ENCODE measurements at places on chromosomes 12 and 14.

GRCh38 chr12:129552996-129553750, 350.7 kb downstream of the TMEM132D start:
- H3K36me3 ChIP-seq, result no peaks in the 10 kb centered on the region
- ATAC-seq, result no peak

GRCh38 chr14:34465069-34465859, 3.2 kb upstream of the SPTSSA start:
- H3K4me3 ChIP-seq, result no peak overlapping the region
- no peaks in the 10 kb centered on the region for H3K36me3 ChIP-seq
- H3K27ac ChIP-seq, result no peak overlapping the region

- peaks cover 21% of the 10 kb centered on the region for H3K36me3 ChIP-seq
- no peaks in the 10 kb centered on the region for H3K27me3 ChIP-seq
- H3K27ac ChIP-seq, result no peak overlapping the region
- H3K4me1 ChIP-seq, result no peaks in the 10 kb centered on the region
- no peak overlapping the region for H3K4me3 ChIP-seq
Measured at GRCh38 chr14:77892381-77892871, 92.5 kb downstream of the ADCK1 start.

DNA sequence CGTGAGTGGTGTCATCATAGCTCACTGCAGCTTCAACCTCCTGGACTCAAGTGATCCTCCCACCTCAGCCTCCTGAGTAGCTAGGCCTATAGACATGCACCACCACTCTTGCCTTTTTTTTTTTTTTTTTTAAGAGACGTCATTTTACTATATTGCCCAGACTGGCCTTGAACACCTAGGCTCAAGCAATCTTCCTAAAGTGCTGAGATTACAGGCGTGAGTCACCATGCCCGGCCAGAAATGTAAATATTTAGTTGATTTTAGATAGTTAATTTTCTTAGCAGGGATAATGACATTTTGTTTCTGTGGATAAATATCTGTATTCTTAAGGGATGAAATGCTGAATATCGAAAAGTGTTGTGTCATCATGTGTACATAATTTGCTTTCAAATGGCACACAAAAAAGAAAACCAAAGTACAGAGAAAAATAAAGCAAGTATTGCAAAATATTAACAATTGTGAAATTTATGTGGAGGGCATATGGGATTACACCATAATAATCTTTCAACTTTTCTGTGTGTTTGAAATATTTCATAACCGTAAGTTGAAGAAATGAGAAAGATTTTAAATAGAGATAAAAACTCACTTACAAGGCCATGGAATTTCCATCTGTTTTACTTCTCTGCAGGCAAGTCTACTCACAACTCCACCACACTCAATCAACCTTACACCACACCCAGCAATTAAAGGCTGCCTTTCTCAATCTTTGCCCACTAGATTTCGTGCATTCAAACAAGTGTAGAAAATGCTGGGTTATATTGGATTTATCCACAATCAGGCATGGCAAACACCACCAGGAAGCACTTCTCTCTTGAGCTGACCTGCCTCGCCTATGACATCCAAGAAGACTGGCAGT, 93.7 kb downstream of the SPTSSA start:
- H3K27me3 ChIP-seq, result peaks cover 34% of the 10 kb centered on the region
- no peaks in the 10 kb centered on the region for H3K4me1 ChIP-seq
- ATAC-seq, result no peak
- H3K36me3 ChIP-seq, result no peaks in the 10 kb centered on the region

DNA sequence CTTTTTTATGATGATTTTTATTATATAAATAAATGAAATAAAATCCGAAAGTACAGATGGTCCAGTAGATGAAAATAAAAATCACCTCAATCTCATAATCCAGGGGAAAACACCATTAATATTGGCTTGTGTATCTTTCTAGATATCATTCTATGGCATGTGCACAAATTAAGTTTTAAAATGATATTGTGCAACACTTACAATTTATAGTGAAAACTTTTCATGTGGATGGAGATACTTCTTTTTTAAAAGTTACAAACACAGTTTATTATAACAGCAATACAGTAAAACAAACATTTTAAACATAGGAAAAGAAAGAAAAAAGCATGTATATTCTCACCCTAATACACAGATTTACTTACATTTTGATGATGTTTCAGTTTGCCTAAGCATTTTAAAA, 98.9 kb upstream of the RMST start:
- ATAC-seq, result no peak
- H3K4me1 ChIP-seq, result no peaks in the 10 kb centered on the region
- H3K27me3 ChIP-seq, result peaks cover 25% of the 10 kb centered on the region
- no peak overlapping the region for H3K27ac ChIP-seq
- no peak overlapping the region for H3K4me3 ChIP-seq

DNA sequence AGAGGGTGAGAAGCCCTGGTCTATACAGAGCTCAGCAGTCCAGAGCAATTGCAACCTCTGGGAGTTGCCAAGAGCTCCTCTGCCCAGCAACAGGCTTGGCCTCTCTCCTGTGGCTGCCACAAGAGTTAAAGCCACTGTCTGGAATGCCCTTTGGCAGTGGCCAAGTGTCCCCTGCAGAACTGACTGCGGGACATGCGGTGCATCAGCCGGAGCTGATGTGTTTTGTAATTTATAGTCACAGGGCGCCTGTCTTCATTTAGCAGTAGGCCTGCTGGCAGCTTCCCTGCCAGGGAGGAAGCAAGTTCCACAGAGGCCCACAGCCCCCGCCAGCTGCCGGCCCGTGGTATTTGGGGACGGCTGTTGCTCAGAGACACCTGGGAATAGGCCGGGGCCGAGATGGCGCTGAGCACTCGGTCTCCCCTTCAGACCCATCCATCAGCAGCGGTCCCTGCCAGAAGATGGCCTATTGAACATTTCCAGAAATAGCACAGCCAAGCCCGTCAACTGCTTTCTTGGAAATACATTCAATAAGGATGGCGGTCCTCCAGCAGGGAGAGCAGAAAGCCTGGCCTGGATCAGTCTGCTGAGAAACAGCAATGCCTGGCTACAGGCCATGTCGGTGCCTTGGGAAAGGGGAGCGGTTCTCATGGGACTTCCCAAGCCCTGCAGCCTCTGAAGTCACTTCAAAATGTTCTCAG, 217.4 kb downstream of the CRADD start:
- no peaks in the 10 kb centered on the region for H3K27me3 ChIP-seq
- H3K36me3 ChIP-seq, result no peaks in the 10 kb centered on the region
- H3K27ac ChIP-seq, result no peak overlapping the region
- H3K4me3 ChIP-seq, result no peak overlapping the region
- ATAC-seq, result no peak

DNA sequence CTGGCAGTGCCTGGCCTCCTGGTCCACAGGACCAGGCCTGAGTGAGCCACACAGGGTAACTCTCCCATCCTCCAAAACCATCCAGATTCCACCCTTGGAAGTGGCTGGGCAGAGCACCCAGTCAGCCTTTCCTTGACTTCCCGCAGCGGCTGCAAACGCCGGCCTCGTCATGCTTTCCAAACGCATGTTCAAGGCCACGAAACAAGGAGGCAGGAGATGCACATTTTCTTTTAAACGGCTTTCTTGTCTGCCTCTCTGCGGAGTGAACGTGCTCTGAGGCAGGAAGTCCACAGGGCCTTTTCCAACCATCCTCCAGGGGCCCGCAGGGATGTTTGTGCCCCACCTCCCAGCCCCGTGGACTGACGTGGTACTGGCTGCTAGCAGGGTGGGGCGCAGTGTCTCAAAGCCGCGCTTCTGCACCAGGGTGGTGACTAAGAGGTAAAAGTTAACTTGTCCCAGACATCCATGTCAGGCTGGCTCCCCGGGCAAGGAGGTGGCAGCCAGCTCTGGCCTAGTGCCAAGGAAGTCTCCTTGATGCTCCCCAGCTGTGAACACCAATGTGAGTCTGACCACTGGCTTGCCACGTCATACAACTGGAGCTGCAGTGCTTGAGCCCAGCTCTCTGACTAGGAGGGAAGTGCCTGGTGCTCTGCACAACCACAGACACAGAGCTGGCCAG, 45.0 kb downstream of the KCNA5 start:
- no peak overlapping the region for H3K4me3 ChIP-seq
- H3K4me1 ChIP-seq, result no peaks in the 10 kb centered on the region
- peaks cover 13% of the 10 kb centered on the region for H3K27me3 ChIP-seq
- no peak overlapping the region for H3K27ac ChIP-seq
- no peaks in the 10 kb centered on the region for H3K36me3 ChIP-seq

- H3K4me3 ChIP-seq, result no peak overlapping the region
- peaks cover 6% of the 10 kb centered on the region for H3K4me1 ChIP-seq
- H3K27ac ChIP-seq, result peak overlapping the region; percentile 4
- no peak for ATAC-seq
Measured at GRCh38 chr14:80901260-80901659, 40.3 kb downstream of the CEP128 start.

GRCh38 chr14:85514487-85514886, 15.5 kb upstream of the FLRT2 start:
- H3K4me1 ChIP-seq, result no peaks in the 10 kb centered on the region

GRCh38 chr14:106883218-106883692, 1356.9 kb downstream of the TMEM121 start:
- peak; percentile 72 for ATAC-seq
- H3K27ac ChIP-seq, result no peak overlapping the region
- no peaks in the 10 kb centered on the region for H3K4me1 ChIP-seq
- H3K4me3 ChIP-seq, result no peak overlapping the region

DNA sequence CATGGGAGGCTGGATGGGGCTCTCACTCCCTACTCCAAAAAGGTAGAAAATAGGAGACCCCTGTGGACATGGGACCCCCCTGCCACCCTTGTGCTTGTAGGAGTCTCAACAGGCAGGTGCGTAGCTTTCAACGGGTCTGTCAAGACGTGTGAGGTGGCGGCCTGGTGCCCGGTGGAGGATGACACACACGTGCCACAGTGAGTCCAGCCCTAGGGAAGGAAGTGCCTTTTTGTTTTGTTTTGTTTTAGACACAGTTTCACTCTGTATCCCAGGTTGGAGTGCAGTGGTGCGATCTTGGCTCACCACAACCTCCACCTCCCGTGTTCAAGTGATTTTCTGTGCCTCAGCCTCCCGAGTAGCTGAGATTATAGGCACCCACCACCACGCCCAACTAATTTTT, 12.9 kb downstream of the P2RX4 start:
- peaks cover 92% of the 10 kb centered on the region for H3K36me3 ChIP-seq
- H3K27me3 ChIP-seq, result no peaks in the 10 kb centered on the region
- peak overlapping the region; percentile 79 for H3K4me3 ChIP-seq
- peak; percentile 33 for ATAC-seq
- H3K4me1 ChIP-seq, result peaks cover 18% of the 10 kb centered on the region

GRCh38 chr12:43099691-43100163, 452.3 kb downstream of the ADAMTS20 start:
- no peaks in the 10 kb centered on the region for H3K27me3 ChIP-seq
- no peaks in the 10 kb centered on the region for H3K4me1 ChIP-seq
- no peak overlapping the region for H3K27ac ChIP-seq
- no peak for ATAC-seq

DNA sequence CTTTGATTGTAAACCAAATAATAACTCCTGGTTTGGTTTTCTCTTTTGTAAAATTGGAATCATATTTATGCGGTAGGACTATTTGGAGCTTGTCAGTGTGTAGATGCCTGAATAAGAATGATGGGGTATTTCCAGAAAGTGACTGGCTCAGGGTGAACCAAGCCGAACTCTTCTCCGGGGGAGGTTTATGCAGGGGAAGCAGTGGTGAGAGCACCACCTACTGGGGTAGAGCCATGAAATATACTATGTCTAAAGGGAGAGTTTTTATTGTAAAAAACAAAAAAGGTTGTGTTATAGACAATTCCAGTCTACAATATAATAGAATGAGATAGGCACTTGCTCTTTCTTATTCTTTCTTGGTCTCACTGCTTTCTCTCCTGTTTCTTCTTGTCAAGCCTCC, 222.9 kb upstream of the SLC16A7 start:
- no peak for ATAC-seq
- no peak overlapping the region for H3K27ac ChIP-seq
- no peaks in the 10 kb centered on the region for H3K4me1 ChIP-seq
- H3K4me3 ChIP-seq, result no peak overlapping the region
- no peaks in the 10 kb centered on the region for H3K27me3 ChIP-seq

DNA sequence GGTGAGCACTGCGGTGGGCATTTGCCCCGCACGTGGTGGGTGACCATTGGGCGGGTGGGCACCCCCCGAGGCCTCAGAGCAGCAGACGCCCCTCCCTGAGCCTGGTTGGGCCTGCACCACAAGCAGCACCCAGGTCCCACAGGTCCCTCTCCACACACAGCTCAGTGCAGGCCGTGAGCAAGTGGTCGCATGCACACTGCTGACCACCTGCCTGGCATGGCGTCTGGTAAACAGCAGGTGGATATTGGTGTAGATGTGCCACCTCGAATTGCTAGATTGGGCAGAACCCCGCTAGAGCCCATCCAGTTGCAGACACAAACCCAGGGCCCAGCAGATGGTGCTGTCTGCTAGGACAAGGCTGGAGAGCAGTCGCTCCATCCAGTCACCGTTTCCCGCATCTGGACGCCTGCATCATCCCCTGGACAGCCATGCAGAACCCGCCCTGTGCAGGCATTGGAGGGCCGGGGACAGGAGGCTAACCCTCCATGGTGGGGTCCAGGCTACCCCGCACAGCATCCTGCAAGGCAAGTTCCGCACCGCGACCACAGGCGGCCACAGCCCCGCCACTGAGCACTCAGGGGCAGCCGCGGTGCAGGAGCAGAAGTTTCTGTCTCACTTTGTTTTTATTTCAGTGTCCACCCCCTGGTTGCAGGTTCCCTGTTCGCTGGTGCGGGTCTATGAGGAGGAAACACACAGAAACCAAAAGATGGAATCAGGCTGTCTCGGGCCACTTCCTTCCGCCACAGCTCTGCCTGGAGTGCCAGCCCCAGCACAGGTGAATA, 45.6 kb upstream of the RIMBP2 start:
- no peaks in the 10 kb centered on the region for H3K27me3 ChIP-seq
- H3K4me1 ChIP-seq, result no peaks in the 10 kb centered on the region
- H3K27ac ChIP-seq, result no peak overlapping the region
- H3K4me3 ChIP-seq, result peak overlapping the region; percentile 51

DNA sequence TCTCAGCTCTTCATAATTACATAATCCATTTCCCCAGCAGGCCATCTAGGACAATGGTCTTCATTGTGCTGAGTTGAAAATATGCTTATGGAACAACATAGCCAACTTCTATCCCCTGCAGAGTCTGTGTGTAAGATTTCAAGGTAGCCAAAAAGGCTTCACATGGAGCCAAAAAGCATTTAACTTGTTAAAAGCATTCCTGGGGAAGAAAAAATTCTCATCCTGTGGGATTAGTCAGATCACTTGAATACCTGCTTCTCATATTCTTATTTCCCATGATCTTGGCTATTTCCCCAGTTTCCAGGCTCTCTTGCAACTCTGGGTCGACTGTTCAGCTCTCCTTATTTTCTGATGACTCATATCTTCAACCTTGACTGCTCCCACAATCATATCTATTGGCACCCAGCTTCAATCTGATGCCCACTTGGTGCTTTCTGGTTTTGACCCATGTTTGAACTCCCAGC, 178.9 kb downstream of the KLHL28 start:
- no peak overlapping the region for H3K4me3 ChIP-seq
- H3K36me3 ChIP-seq, result no peaks in the 10 kb centered on the region
- H3K27ac ChIP-seq, result no peak overlapping the region
- peaks cover 17% of the 10 kb centered on the region for H3K27me3 ChIP-seq

- peaks cover 5% of the 10 kb centered on the region for H3K27me3 ChIP-seq
- peaks cover 7% of the 10 kb centered on the region for H3K4me1 ChIP-seq
- no peak for ATAC-seq
- H3K27ac ChIP-seq, result no peak overlapping the region
- no peaks in the 10 kb centered on the region for H3K36me3 ChIP-seq
Measured at GRCh38 chr12:71726548-71726947, 28.1 kb upstream of the RAB21 start.
